ENCODE measurements at places on chromosomes 2 and 18.

DNA sequence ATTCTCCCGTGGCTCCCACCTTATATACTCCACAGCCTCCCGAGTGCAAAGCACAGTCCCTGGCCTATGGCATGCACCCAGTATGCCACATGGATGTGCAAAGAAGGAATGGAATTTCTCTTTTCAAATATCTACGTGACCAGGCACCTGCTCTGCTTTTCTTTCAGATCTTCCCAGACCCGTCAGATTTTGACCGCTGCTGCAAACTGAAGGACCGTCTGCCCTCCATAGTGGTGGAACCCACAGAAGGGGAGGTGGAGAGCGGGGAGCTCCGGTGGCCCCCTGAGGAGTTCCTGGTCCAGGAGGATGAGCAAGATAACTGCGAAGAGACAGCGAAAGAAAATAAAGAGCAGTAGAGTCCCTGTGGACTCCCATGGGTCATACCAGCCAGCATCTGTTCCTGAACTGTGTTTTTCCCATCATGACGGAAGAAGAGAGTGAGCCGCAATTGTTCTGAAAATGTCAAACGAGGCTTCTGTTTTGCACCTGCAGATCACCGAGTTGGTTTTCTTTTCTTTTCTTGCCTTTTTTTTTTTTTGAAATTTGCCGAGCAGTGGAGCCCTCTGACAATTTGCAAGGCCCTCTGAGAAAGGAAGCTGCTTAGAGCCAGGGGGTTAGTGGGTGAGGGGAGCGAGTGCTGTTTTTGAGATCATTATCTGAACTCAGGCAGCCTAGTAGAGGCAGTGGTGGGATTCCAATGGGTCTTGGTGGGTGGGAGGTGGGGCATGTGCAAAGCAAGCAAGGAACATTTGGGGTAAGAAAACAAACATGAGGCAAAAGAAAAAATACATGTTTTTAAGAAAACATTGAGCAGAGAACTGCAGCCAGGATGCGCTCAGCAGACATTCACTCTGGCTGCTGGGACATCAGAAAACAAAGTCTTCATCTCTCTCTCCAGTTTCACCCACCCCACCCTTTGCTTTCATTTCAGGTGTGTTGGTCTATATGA, 26.2 kb downstream of the LBH start:
- peak; percentile 57 for DNase-seq

DNA sequence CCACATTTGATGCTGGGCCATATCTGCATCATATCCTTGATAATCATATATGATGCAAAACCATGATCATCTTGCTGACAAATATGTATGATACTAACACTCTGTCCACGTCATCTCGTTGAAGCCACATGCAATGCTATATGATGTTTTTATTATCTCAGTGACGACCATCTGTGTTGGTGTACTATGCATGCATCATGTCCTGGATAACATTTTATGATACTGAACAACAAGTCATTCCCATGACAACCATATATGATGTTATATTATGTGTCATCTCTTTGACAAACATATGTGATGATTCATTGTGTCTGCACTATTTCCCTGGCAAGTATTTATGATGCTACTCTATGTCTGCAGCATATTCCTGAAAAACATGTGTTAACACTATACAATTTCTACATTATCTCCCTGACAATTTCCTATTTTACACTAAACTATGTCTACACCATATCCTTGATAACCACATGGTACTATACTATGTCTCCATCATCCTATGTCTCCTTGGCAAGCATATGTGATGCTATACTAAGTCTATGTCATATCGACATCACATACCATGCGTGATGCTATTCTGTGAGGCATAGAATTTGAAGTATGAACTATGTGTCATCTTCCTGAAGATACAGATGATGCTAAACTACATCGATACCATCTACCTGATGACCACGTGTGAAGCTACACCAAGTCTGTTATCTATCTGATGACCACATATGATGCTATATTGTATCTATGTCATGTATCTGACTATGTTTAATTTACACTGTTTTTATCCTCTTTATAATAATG, 37.0 kb downstream of the DAW1 start:
- no peak for DNase-seq

DNA sequence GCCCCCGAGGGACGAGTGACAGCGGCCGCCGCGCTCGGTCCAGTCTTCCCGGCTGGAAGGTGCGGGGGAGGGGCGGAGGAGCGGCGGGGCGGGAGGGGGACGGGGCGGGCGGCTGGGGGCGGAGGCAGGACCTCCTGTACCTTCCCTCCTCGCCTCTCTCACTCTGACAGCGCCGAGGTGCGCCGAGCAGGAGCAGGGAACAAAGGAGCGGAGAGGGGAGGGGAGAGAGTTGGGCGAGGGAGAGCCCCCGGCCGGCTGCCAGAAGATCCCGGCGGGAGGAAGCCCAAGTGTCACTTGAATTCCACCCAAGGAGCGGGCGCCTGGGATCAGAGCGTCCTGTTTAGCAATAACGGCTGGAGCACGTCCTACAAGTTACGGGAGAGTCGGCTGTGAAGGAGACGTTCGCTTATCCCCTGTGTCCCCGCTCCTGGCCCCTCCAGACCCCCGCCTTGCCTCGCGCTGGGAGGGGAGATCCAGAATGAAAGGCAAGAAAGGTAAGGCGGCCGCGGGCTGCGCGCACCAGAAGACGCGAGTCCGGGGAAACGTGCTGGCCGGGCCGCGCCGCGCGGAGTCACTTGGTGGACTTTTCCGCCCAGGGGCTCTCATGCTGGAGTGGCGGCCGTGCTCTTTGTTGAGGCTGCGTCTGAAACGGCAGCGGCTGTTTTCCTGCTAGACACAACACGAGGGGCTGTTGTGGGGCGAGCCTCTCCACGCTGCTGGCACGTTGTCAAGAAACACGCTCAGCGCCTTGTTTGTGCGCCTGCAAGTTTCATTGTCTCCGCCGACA, at the start of gene TGIF1:
Gene TGIF1 (plus strand): TSS at position 161 of the 787 bp plus-strand sequence. CDS start 318 bp downstream, at position 479.
- DNase-seq, result peak; percentile 39

DNA sequence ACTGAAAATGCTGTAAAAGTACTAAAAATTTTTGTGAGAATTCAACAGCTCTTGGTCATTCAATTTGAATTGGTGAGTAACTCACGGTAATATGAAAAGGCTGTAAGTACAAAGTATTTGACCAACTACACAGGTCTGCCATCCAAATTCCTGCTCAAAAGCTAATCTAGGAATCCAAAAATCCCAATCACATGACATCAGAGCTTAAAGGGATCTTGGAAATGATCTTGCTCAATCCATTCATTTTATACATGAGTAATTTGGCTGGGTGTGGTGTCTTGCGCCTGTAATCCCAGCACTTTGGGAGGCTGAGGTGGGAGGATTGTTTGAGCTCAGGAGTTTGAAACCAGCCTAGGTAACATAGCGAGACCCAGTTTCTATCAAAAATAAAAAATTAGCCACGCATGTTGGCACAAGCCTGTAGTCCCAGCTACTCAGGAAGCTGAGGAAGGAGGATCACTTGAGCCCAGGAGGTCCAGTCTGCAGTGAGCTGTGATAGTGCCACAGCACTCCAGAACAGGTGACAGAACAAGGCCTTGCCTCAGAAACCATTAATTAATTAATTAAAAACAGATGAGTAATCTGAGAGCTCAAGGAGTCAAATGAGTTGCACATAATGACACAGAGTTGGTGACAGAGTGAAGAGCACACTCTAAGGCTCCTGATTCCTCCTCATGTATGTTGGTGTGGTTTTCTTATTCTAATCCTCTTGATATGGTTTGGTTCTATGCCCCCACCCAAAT, 19.8 kb downstream of the SPIRE1 start:
- no peak for DNase-seq

DNA sequence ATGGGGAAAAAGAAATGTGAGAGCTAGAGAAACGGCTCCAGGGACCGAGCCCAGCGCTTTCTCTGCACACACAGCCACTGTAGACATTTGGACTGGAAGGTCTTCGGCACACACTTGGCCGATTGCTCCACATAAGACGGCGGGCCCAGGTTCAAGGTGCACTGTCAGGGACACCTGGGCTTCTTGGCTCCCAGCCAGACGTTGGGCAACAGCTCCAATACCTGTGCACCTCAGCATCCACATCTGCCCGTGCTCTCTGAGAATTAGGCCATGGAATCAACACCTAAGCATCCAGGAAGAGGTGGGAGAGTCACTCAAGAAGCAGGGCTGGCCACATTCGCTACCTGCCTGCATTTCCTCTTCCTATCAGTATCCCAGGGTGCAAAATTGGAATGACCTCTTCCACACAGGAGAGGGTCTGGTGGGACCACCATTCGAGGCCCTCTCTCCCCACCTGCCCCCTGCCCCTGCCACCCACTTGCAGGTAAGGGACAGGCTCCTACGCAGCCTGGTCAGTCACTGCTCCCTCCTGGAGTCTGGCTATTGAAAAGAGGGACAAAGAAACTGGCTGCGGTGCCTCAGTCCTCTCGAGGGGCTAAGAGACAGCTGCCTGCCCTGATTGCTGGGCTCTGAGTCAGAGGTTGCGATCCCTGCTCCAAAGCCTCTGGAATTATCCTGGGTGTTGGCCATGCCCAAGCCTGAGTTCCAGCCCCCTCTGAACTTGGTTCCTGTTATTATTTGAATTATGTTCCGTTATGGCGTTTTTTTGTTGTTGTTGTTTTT, 40.1 kb upstream of the TAF1B start:
- no peak for DNase-seq

DNA sequence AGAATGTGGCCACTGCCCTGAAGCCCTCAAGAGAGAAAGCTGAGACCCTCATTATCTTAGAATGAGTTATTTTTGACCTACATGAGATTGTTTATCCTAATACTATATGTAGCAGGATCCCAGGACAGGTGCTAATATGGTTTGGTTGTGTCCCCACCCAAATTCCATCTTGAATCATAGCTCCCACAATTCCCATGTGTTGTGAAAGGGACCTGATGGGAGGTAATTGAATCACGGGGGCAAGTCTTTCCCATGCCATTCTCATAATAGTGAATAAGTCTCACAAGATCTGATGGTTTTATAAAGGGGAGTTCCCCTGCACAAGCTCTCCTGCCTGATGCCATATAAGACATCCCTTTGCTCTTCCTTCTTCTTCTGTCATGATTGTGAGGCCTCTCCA, 76.8 kb downstream of the CCBE1 start:
- no peak for DNase-seq

DNA sequence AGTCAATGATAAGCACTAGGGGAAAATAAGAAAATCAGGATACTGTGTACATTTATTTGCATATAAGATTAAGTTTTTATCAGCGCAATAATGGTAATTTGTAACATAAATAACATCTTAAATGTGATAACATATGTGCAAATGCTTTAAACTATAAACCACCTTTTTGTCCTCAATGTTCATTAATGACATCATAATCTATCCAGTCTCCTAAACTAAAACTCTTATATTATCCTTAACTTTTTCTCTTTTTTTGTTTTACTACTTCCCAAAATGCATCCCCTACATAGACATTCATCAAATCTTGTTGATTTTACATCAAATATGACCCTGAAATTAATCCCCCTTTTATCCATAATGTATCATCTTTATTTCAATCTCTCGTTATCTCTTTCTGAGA, 3.4 kb upstream of the RAD51AP2 start:
- no peak for DNase-seq

- DNase-seq, result no peak
Measured at GRCh38 chr2:23563673-23564614, 179.0 kb downstream of the KLHL29 start.

- DNase-seq, result no peak
Measured at GRCh38 chr2:72003124-72003523, 144.5 kb downstream of the CYP26B1 start.

- peak; percentile 23 for DNase-seq
Measured at GRCh38 chr2:164032995-164033394, 297.2 kb upstream of the FIGN start.

GRCh38 chr2:236825989-236826510, 256.4 kb downstream of the ACKR3 start:
- DNase-seq, result no peak
